ENCODE measurements at places on chromosomes 5 and 9. TPM values are rescaled to one million over a fixed set of nuclear protein-coding genes. Genes with fewer than 3 reads are reported as not detected.

DNA sequence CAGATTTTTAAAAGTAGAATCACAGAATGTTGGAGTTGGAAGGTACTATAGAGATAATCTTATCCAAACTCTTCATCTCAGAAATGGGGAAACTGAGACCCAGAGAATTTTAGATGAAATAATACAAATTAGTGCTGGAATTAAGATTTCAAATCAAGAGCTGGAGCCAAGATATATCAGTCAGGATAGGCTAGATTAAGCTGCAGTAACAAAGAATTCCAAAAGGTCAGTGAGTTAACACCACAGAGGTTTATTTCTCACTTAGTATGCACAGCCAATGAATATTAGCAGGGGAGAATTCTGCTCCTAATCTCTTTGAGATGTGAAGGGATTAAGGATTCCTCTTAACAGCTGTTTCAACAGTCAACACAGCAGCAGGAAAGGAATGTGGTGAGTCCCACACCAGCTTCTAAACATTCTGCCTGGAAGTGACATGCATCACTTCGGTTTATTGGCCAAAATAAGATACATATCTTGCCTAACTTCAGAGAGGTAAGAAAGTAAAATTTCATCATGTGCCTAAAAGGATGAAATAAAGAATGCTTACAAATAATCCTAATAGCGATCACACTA is 136.8 kb downstream of the FRMD3 start:
- DNase-seq: no peak

GRCh38 chr5:58452566-58453258 is 7.2 kb downstream of the PLK2 start:
- DNase-seq: no peak

GRCh38 chr9:95796029-95796428 is 79.5 kb upstream of the ERCC6L2 start:
- no peak for DNase-seq

DNA sequence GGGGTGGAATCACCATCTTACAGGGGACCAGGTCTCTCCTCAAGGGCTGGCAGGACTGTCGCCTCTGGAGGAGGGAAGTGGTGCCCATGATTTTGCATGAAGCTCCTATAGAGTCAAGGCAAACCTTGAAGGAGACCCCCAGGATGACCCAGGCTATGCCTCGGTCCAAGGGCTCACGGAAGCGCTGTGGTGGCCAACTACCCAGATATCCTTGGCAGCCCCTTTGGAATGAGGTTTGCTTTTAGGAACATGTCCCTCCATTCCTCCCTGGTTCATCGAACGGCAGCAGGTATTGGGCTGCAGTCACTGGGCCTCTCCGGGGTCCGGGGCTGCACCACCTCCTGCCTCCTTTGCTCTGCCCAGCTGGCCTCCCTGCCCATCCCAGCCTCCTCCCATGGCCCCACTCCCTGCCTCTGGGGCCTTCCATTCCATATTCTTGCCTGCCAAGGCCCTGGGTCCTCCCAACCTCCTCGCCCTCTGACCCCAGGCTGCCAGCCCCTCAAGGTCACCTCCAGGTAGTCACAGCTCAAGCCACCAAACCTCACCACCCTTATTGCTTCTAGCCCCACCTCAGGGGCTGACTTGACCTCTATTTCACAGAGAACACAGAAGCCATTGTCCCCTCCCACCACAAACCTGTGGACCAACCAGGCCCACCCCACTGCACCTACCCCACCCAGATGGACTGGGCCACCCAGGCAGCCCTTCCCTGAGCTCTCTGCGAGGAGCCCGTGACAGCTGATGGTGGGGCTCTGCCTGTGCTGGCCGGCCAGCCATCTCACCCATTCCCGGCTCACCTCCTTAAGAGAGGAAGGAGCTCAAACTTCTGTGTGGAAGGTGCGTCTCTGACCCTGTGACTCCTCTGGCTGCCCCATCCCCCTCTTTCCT is 3.6 kb upstream of the IL3 start:
- DNase-seq: no peak

DNA sequence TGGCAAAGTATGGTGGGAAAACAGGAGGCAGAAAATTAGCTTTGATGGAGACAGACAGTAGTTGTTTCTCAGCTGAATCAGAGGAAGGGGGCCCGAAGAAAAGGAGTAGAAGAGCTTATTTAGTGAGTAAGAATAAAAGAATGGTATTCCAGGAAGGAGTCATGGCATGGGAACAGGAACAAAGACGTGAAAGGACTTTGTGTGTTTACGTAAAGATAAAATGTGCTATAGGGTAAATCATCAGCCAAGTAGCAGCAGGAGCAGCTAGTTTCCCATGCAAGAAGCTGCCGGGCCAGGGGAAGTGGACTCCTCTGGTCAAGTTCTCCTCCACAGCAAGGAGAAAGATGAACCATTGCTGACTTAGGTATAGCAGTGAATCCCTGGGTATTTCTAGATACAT is 454.5 kb downstream of the HINT1 start:
- DNase-seq: no peak

DNA sequence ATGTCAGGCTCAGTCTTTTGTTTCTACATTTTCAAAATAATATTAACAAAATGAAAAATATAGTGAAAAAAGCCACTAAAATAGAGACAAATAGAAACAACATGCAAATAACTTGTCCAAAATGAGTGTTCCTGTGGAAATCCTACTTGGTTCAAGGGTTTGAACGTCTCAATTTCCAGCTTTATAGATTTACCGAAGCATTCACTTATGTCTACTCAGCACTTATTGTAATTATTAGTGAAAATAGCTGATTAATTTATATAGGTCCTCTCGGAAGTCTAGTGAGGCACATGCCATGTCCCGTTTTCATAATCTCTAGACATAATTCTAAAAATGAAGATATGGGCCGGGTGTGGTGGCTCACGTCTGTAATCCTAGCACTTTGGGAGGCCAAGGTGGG is 99.9 kb upstream of the NFIB start:
- DNase-seq: no peak

- no peak for DNase-seq
These were observed 6.2 kb downstream of the COX7C start for GRCh38 chr5:86623785-86624483.

- DNase-seq: no peak
These were observed 150.5 kb downstream of the ARL15 start for GRCh38 chr5:54159893-54160195.

GRCh38 chr5:91219091-91219802 is 163.9 kb downstream of the ARRDC3 start:
- DNase-seq: no peak

DNA sequence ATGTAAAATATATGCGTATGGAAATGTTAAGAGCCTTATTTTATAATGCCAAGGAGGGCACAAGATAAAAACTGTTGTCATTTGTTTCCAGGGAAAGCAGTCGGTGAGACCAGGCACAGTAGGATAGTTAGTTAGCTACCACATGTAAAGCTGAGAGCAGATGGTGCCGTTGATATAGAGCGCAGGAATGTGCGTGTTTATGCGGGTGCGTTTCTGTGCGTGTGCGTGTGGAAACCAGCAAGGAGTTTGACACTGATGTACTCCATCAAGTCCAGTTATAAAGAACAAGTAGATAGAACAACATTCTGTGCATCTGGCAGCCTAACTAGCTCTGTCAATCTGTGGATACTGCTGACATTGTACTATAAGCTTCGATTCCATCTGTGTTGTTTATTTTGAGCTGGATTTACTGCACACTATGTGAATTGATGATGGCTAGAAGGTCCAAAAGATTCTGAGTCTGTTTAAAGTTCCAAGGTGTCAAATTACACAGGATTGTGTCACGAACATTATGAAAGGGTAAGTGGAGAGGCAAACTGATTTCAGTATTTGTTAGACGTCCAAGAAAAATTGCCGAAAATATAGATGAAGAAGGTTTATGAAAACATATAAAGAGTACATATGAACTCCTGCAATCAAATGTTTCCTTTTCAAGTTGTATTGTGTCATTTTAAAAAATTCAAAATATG is 494.9 kb upstream of the MEF2C start:
- no peak for DNase-seq

GRCh38 chr5:88675708-88676636 is 207.0 kb downstream of the MEF2C start:
- DNase-seq: no peak

The ROR2 gene
- 16.6 TPM for polyA plus RNA-seq

The HTR1A gene
- not detected for polyA plus RNA-seq
